Karpas-422 (cell line): ENCODE measurements at places on chromosomes 16 and 17. TPM values are rescaled to one million over a fixed set of nuclear protein-coding genes. Genes with fewer than 3 reads are reported as not detected.

The CCL18 gene
- not detected in 2 replicates for total RNA-seq

The GFER gene
- 17.0 and 43.8 TPM in 2 replicates for total RNA-seq

The SLC16A5 gene
- not detected in 2 replicates for total RNA-seq

The C17orf100 gene
- total RNA-seq, result 0.18 TPM in 1 of 2 replicates, not detected in the other

- no peak for DNase-seq
These were observed 83.5 kb upstream of the RPL38 start for GRCh38 chr17:74119965-74120364.

GRCh38 chr17:19347323-19348080 lies 15.0 kb downstream of the B9D1 start:
- no peak for DNase-seq

DNA sequence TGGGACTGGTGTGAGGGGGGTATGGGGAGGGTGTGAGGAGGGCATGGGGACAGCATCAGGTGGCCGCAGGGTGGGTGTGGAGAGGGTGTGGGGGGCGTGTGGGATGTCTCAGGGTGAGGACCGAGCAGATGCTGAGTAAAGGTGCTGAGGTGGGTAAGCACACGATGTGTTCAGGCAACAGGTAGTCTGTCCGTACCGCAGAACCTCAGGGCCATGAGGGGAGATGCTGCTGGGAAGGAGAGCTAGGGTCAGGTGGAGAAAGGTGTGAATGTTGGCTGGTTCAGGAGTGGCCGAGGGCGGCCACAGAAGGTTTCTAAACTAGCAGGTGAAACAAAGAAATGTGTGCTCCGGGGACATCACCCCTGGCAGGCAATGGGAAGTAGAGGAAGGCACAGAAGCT lies 80.0 kb upstream of the CDH5 start:
- DNase-seq, result no peak

DNA sequence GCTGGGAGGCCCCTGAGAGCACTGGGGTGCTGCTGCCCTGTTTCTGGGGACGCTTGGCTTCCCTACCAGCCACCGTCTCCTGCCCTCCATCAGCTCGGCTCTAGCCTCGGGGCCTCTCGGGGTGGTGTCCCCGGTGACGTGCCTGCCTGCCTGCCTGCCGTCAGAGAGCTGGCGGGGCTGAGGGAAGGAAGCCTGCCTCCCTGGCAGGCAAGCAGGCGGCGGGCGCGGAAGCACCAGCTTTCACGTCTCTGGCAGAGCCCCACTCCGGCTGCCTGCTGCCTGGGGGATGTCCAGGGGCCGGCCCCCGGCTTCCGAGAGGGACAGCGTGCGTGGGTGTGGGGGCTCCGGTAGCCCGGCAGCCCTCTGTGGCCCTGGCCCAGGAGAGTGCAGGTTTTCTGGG lies 9.3 kb downstream of the CENPX start:
- DNase-seq, result no peak

- DNase-seq, result no peak
These were observed 484.1 kb downstream of the SLC39A11 start for GRCh38 chr17:72608436-72608835.

- DNase-seq, result no peak
These were observed 20.6 kb downstream of the CSNK2A2 start for GRCh38 chr16:58177353-58177710.

- peak; percentile 58 for DNase-seq
These were observed at the start of gene TMEM88 for GRCh38 chr17:7854851-7855659. TSS of gene TMEM88 (plus strand) at chr17:7855066. CDS start at chr17:7855075, 9 bp downstream.

- DNase-seq, result no peak
These were observed 5.9 kb downstream of the SUPT6H start for GRCh38 chr17:28667870-28668269.

DNA sequence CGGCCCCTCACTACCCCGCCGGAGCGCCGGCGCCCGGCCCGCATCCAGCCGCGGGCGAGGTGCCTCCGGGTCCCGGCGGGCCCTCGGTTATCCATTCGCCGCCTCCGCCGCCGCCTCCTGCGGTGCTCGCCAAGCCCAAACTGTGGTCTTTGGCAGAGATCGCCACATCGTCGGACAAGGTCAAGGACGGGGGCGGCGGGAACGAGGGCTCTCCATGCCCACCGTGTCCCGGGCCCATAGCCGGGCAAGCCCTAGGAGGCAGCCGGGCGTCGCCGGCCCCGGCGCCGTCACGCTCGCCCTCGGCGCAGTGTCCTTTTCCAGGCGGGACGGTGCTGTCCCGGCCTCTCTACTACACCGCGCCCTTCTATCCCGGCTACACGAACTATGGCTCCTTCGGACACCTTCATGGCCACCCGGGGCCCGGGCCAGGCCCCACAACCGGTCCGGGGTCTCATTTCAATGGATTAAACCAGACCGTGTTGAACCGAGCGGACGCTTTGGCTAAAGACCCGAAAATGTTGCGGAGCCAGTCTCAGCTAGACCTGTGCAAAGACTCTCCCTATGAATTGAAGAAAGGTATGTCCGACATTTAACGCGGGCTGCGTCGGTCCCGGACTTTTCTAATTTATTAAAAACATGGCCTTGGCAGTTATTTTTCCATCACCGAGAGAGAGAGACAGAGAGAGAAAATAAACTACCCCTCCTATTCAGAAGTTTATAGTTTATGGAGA lies 2.8 kb downstream of the IRX5 start:
- DNase-seq, result no peak
